ENCODE measurements at places on chromosomes 5 and 9.

DNA sequence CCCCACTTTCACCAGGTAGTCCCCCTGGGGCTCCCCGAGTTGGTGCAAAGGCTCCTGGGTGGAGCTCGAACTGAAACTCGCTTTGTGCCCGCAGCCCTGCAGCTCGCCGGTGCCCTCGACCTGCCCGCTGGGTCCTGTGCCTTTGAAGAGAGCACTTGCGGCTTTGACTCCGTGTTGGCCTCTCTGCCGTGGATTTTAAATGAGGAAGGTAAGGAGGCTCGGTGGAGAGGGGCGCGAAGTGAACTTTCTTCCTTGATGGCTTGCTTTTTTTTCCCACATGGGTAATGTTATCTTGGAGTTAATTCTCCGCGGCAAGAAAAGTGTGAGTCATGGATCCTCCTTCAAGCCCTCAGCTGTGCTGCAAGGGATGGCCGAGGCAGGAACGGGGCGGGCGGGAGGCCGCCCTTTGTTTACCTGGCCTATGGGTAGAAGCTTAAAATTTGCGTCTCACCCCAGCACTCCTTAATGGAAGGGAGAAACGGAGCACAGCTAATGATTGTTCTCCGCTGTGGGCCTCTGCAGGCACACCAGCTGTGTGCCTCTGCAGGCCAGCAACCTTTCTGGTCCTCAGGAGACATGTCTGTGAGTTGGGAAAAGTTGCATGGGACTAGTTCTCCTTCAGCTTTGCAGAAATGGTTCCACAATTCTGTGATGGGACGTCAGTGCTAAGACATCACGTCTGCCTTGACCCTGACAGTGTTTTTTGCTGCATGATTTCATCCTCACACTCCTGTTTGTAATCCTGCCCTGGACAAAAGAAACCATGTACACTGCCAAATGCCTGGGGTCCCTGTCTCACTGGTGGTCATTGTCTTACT lies 1.1 kb downstream of the MAMDC2 start:
- DNase-seq: no peak

DNA sequence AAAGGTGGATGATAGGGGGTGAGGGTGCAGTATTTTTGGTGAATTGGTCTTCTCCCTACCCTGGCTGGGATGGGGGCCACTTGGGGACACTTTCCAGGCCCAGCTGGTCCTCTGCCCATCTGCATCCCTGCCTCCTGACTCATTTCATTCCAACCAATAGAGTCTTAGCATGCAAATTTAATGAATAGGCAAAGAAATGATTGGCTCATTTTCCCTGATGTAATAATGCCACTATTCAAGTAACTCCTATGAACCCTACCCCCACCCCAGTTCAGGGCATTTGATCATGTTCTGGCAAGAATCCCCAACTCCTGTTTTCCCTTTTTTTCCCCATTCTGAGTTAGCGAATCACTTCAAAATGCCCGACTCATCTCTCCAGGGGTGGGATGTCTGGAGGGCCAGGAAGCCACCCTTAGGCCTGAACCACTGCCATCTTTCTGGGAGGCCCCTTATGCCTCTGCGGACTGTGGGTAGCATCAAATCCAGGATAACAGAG lies 56.7 kb downstream of the PCDH1 start:
- no peak for DNase-seq

DNA sequence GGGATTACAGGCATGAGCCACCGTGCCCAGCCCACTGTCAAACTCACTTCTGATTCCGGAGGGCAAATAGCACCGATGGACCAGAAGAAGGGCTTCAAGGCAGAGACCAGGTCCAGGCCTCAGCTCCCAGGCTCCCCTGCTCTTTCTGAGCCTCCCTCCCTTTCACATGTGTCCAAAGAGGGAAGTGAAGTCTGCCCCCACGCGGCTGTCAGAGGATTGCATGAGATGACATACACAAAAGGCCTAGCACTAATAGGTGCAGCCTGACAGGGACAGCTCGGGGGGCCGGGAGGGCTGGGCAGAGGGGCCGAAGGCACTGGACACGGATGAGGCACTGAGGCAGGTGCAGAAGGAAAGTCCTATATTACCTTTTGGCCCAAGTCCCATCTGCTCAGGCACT lies 16.1 kb downstream of the FBP1 start:
- peak; percentile 56 for DNase-seq

GRCh38 chr5:175470781-175471180 lies 7.6 kb upstream of the SFXN1 start:
- no peak for DNase-seq

DNA sequence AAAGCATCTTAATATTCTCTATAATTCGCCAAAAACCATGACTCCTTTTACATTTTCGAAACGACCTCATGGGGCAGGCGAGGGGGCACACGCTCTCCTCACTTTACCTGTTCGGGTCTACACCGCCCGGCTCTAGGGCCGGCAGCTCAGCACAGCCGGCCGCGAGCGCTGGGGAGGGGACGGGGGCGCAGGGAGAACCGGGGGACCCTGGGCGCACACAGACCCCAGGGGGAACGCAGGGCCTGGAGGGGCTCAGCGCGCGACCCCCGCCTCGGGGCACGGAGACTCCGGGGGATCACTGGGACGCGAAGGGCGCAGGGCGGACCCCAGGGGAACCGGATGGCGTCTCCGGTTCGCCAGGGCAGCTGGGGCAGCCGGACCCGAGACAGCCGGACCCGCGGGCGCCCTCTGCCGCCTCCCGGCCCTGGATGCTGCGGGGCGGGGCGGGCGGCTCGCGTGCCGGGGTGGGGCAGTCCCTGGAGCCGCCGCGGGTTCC lies at the start of gene AHRR:
Gene AHRR (plus strand): TSS at position 485 of the 496 bp plus-strand sequence. CDS start 22,189 bp downstream, outside the sequence.
- peak; percentile 71 for DNase-seq

DNA sequence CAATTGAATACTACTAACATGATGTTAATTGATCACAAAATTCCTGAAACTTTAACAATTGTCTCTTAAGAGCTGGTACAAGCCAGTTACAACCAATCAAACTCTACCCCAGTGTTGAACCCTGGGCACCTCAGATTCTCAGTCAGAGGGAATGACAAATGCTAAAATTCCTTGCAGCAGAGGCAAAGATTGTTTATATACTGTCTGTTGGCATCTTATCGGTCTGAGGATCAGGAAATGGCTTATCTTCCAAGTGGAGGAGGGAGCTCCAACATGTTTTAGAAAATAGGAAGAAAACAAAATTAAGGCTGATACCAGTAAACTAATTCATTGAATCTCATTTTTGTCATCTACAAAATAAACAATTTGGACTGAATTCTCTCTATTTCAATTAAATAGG lies 527.8 kb upstream of the ZNF608 start:
- DNase-seq: no peak

DNA sequence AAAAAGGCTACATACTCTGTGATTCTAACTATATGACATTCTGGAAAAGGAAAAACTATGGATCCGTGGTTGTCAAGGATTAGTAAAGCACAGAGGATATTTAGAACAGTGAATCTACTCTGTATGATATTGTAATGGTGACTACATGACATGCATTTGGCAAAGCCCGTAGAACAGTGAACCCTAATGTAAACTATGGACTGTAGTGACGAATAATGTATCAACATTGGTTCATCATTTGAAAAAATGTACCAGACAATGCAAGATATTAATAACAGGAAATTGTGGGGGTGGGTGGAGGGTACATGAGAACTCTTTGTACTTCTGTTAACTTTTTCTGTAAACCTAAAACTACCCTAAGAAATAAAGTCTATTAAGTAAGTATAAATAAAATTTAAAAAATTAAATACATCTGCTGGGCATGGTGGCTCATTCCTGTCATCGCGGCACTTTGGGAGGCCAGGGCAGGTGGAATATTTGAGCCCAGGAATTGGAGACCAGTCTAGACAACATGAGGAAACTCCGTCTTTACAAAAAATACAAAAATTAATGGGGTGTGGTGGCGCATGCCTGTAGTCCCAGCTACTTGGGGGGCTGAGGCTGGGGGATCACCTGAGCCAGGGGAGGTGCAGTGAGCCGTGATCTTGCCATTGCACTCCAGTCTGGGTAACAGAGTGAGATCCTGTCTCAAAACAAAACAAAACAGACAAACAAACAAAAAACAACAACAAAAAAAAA lies 101.7 kb upstream of the TBC1D2 start:
- DNase-seq: no peak

- no peak for DNase-seq
Observed at GRCh38 chr9:6410633-6411032, 2.4 kb upstream of the UHRF2 start.

GRCh38 chr9:2764353-2764752 lies 47.0 kb downstream of the KCNV2 start:
- DNase-seq: peak; percentile 33

DNA sequence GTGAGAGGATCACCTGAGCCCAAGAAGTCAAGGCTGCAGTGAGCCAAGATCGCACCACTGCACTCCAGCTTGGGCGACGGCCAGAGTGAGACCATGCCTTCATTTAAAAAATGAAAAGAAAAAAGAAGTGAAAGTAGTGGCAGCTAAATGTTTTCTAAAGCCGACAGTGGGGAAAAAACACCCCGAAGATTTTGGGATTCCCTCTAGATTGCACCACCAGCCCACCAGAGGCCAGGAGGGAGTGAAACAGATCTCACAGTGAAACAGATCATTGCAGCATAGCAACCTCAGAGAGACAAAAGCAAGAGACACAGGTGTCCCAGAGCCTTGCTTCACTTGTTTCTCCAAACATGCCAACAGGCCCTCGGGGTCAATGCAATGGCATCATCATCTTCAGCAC lies 156.8 kb downstream of the PAX5 start:
- no peak for DNase-seq

DNA sequence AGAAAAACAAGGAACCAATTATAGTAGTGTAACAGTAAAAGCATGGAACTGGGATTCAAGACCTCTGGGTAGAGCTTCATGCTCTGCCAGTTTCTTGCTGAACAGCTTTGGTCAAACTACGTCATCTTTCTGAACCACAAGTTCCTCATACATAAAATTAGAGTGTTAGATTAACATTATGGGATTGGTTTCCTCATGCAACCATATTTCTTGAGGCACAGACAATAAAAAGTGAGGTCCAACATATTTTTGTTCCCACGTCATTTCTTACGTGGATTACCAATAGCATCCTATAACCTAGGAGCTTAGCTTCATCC lies 354.8 kb downstream of the TMEM232 start:
- DNase-seq: no peak

GRCh38 chr9:125739436-125739835 lies 7.7 kb upstream of the PBX3 start:
- no peak for DNase-seq

- peak; percentile 12 for DNase-seq
Observed at GRCh38 chr9:85258823-85259370, 482.9 kb downstream of the AGTPBP1 start.

- no peak for DNase-seq
Observed at GRCh38 chr9:134174526-134175290, 10.3 kb upstream of the RNU6ATAC start.
